ENCODE measurements at places on chromosomes 1 and 21.

DNA sequence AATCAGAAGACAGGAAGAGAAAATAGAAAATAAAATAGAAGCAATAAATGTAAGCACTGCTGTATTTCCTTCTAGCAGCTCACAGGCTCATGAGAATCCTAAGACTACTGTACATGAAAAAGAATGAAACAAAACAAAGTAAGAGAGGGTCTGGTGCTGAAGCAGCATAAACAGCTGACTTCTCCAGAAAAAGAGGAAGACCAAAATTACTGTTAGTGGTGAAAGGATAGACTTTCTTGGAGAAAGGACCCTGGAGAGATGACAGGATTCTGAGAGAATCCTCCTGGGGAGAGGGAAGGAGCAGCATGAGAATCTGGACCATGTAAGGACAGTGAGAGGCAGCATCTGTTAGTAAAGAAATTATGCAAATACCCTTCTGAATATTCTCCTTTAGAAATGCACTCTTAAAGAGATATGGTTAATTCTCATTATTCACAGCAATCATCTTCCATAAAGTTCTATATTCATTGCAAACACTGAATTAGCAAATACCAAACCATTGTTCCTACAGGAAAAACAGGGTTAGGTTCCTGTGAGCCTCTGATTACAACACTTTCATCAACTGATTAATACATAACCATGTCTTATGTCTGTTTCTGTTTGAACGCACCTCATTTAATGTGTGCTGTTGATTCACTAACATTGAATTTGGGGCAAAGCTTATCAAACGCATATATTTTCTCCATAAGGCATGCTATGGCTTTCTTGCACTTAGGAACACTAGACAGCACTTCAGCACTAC lies 17.0 kb downstream of the SLC25A24 start:
- DNase-seq, result no peak

DNA sequence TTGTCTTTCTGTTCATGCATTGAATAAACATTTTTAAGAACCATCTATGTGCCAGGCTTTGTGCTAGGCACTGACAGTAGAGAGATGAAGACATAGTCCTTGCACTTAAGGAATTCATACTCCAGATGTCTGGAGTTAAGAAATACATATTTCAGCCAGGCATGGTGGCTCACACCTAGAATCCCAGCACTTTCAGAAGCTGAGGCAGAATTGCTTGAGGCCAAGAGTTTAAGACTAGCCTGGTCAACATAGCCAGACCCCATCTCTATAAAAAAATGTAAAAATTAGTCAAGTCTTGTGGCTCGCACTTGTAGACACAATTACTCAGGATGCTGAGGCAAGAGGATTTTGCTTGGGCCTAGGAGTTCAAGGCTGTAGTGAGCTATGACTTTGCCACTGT lies 18.6 kb upstream of the YTHDF2 start:
- DNase-seq, result no peak

DNA sequence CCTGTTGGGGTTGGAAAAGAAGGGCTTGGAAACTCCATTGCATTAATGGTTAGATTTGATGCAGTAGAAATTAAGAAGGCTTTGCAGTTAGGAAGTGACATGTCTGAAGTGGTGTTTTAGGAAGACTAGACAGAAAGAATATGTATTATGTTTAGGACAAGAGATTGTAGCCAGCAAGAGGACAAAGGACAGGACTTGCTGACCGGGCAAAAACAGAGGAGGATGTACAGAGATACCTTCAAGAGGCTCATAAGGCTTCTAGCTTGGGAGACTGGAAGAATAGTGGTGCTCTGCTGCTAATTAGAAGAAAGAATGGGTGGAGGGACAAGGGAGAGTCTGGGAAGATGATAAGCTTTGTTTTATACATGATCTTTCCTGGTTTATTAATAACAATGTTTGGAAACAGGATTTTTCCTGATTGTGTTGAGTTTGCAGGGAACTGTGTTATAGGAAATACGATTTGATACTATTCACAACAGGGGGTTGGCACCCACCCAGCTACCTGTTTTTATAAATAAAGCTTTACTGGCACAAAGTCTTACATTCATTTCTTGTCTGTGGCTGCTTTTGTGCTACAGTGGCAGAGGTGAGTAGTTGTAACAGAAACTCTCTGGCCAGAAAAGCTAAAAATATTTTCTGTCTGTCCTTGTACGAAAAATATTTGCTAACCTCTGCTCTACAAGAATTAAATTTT lies 37.1 kb upstream of the TMCO2 start:
- DNase-seq, result no peak

- no peak for DNase-seq
These were observed 23.0 kb upstream of the PRSS38 start for GRCh38 chr1:227792216-227793078.

DNA sequence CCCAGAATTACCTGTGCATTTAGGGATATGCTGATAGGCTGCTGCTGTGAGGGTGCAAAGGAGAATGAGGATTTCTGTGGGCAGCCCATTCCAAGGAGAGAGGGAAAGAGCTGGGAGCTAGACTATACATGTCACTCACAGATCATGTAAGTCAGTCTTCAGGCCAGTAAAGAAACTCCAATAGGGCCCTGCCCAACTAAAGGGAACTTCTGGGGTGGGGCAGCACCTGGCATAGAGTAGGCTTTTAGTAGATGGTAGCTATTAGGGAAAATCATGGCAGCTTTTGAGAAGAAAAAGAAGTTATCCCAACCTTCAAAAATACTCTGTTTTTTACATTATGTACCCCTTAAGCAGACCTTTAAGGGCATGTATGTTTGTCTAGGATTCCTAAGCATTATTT lies 89.6 kb downstream of the ST6GALNAC3 start:
- DNase-seq, result no peak

Measured in stimulated activated CD4-positive, alpha-beta T cell treated with anti-CD3 and anti-CD28 coated beads, Interleukin-2, amount 100 ng/mL, for 24 hours (primary cell).